Colonic mucosa (tissue), 4 donors: ENCODE measurements at places on chromosomes 11 and 22. TPM values are rescaled to one million over a fixed set of nuclear protein-coding genes. Genes with fewer than 3 reads are reported as not detected.

DNA sequence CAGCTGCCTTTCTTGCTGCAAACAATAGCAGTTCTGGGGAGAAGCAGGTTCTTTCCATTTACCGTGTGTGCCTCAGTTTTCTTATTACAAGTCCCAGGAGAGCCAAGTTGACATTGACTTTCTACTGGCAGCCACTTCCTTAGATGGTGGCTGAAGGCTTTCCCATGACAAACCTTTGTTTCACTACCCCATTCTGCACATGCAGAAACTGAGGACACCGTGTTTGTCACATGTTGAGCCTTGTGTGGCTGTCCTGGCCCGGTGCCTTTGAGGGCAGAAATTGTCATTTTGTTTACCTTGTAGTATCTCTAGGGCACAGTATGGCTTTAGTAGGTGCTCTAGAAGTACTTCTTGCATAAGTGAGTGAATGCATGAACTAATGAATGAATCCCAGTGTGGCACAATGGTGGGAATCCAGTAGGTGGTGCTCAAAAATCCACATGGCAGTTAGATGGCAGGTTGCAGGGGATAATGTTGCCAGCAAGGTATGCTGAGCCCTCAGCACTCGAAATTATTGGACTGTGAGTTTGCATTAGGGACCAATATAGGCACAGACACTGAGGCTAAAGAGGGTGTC is 101.6 kb downstream of the CSNK2A3 start:
- DNase-seq, result no peak

DNA sequence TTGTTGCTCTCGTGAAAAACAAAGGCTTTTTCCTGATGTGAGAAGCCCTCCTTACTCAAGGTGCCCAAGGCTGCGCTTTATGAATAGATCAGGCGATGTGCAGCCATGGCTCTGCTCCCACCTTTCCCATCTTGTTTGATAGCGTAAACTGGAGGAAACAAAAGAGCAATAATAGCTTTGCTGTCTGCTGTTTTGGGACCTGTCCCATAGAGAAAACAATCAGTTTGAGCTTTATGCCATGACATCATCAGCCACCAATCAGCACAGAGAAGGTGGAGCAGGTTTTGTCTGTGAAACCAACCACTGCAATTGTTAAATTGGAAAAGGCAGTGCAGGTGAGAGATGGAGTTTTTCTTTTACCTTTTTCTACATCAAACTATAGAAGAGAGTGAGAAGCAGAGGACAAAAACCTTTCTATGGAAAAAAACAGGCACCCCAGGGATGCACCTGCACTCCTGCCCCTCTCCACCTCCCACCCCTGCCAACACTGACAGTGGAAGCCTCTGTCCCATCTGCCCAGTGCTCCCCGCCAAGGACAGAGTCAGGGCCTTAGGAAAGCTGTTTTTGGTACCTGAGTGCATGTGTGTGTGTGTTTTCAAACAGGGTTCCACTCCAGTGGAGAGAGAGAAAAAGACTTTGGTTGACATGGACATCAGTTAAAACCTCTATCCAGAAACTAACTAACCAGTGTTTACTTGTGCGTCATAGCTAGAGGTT is 80.7 kb downstream of the MICAL3 start:
- DNase-seq, result peak; percentile 53

GRCh38 chr11:125170001-125170509 is 5.5 kb downstream of the PKNOX2 start:
- DNase-seq, result no peak

DNA sequence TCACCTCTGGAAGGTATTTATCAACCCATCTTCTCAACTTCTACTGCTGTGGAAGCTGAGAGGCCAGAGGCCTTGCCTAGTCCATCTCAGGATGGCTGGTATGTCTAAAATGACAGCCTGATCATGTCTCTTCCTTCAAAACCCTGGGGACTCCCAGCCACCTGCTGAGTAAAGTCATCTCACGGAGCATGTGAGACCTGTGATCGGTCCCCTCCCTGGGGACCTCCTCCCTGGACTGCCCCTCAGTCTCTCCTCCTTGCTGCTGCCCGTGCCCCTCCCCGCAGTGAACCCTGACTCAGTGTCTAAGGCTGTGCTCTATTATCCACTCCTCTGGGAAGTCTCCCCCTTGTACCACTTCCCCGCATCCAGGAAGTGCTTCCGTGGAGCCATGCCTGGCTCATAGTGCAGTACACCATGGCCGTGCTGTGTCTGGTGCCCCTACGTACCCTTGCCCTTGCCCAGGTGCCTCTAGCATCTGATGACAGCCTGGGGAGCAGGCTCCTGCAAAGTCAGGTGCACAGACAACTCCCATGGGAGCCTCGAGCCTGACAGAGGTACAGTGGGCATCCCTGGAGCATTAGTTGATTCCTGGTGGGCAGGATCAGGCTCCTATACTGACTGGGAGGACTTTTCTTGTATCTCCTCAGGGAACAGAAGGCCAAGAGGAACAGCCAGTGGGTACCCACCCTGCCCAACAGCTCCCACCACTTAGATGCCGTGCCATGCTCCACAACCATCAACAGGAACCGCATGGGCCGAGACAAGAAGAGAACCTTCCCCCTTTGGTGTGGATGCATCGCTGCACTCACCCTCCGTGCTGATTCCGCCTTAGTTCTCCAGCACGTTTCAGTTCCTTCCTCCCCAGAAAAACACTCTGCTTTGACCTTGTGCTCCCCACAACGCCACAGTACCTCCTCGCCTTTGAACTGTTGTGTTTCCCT is 13.8 kb downstream of the SMARCB1 start:
- DNase-seq, result no peak

- no peak for DNase-seq
Measured at GRCh38 chr11:102184269-102184987, 74.2 kb downstream of the YAP1 start.

GRCh38 chr11:73236854-73237253 is 18.8 kb downstream of the P2RY2 start:
- DNase-seq, result peak; percentile 63

DNA sequence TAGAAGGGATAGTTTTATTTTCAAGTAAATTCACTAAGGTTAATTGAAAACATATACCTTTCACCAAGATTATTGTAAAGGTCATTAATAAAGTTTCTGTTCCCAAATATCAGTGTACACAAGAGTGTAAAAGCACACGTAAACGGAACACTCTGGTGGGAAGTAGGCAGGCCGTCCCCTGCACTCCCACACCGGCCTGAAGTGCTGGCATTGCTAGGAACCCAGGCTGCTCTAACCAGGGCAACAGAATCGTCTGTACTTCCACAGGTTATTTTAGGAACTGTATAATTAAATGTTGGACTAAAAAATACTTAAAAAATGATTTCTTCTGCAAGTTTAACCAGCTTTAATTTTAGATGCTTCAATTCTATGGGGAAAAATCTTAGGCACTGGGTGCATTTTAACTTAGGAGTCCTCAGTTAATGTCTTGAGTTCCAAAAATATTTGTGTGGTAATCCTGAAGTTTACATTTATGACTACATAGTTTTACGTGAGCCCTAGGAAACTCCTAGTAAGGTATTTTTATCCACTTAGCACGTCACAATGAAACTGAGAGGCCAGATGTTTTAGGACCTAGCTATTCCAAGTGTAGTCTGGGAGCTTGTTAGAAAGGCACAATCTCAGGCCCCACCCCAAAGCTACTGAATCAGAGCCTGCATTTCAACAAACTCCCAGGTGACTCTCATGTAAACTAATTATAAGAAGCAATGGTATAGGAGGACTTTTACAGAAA is 31.2 kb downstream of the KMT5B start:
- no peak for DNase-seq

- peak; percentile 38 for DNase-seq
Measured at GRCh38 chr11:123429913-123430720, at the start of gene GRAMD1B. Gene GRAMD1B, plus strand, starts transcription at chr11:123430269. Its CDS starts 524 bp downstream, at chr11:123430793.

DNA sequence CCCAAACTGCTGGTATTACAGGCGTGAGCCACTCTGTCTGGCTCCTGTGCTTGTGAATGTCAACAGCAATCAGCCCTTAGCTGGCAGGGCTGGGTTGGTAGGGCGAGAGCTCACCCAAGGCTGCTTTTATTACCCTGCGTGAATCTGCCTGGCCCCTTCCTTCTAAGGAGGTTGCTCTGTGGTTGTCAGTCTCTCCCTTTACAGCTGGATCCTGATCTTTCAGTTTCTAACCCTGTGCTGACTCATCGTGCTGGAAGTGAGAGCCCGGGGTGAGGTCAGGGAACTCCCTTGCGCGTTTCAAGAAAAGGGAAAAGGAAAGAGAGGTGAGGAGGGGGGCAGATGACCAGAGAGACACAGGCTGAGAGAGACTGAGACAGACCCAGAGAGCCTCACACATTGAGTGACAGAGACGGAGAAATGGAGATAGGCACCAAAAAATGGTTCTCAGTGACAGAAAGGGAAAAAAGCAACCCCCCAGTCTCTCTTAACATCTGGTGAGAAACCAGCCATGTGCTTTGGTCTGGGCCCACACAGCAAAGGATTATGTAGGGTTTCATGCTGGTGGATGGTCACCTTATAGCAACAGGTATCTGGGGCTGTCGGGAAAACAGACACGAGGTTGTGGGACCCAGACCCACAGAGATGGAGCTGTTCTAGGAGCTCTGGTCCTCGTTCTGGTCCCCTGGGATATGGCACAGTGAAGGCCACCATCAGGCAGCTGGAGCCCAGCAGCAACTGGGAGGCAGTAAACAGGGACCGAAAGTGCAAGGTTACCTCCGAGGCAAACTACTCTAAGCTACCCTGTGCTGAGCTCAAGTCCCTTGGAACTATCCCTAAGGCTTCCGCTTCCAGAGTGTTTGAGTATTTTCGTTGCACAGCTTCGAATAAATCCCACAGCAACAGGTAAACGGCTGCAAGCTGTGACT is 2.5 kb downstream of the TCN2 start:
- peak; percentile 81 for DNase-seq

DNA sequence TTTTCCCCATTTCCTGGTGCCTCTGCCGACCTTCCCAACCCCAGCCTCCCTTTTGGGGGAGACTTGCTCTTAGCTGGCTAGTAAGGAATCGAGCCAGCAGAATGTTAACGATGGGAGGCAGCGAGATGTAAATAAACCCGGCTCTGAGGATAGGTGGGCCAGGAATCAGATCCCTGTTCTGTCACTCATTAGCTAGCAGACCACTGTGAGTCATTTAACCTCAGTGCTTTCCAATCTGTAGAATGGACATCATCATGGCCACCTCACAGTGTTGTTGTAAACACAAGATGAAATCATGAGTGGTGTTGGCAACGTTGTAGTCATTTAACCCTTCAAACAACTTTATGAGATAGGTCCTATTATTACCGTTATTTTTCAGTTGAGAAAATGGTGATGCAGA is 208.6 kb downstream of the KIRREL3 start:
- DNase-seq, result no peak

DNA sequence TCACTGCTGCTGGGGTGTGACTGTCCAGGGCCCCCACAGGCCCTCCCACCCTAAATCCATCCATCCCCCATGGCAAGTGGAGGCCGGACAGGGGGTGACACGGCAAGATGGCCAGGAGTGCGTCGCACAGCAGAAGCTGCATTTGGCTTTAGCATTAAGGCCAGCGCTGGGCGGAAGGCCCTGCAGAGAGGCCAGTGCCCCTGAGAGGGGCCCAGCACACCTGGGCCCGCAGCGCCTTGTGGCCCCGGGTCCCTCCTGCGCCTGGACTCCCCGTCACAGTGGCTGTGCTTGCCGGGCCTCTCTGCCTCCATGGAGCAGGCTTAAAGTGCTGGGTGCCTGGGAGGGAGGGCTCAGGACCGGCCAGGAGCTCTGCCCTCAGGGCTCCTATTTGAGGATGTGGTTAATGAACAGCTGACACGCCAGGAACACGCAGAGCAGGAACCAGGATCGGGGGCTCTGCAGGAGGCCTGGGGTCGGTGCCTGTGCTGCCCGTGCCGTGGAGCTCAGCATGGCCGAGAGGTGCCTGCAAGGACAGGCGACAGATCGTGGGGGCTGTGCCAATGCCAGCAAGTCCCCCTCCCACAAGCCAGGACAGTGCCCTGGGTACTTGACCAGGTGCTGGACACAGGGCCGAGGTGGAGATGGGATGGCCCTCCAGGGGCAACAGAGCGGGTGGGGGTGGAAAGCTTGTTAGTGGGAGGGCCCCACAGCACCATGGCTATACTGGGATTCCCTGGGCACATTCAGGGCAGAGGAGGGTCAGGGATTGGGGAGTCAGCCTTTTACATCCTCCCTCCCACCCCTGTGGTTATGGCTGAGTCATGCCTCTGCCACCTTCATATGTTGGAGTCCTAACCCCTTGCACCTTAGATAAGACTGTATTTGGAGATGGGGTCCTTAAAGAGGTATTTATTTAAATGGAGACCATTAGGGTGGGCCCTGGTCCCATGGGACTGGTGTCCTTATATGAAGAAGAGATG is 30.9 kb upstream of the CARS1 start:
- DNase-seq, result no peak

DNA sequence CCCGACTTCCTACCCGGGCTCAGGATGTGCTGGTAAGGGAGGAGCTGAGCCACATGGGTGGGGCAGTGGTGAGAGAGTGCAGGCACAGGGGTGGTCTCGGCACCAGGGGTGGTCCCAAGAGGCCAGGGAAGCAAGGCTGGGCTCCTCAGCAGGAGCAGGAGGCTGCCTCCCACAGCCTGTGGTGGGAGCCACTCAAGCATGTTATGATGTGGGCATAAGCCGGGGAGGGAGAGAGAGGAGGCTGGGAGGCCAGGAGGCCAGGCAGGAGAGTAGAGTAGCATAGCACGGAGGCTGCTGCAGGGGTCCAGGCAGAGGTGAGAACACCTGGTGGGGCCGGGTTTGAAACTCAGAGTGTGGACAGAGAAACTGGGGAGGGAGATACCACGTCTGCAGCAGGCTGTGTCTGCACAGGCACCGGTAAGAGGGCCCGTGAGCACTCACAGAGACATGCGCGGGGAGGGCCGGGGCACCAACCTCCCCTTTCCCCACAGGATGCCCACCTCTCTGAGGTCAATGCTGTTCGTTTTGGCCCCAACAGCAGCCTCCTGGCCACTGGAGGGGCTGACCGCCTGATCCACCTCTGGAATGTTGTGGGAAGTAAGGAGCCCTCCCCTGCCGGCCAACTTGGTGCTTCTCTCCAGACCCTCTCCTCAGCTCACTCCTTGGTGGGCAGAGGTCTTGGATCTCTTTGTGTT is 10.7 kb downstream of the ATG16L2 start:
- DNase-seq, result no peak

DNA sequence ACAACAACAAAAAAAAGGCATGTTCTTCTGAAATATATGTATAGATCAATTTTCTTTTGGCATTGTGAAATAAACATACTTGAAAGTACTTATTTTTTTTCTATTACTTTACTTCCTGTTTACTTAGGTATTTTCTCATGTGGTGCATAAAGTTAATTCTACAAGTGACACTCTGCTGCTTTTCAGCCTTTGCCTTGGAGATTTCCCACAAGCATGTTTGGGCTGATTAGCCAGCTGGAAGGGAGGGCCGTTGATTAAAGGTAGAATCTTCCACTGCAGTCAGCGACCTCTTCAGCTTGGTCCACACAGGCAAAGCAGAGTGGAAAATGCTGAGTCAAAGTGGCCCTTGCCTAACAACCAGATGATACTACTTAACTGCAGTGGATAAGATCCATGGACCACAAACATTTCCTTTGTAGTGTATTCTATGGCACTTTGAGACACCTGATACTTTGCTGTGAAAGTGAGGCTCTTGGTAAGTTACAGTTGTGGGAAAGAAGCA is 176.0 kb downstream of the ARHGAP42 start:
- no peak for DNase-seq

The MMP8 gene
- total RNA-seq, result not detected

The DPAGT1 gene
- 39.4 TPM for total RNA-seq

The HPX gene
- 1.8 TPM for total RNA-seq

The DTX4 gene
- total RNA-seq, result 54.7 TPM
